ENCODE measurements at places on chromosomes 11 and 22. TPM values are rescaled to one million over a fixed set of nuclear protein-coding genes. Genes with fewer than 3 reads are reported as not detected.

Gene NPAS4
- not detected for total RNA-seq

Gene PATE2
- not detected for total RNA-seq

Gene ZNF214
- 1.4 TPM for total RNA-seq

DNA sequence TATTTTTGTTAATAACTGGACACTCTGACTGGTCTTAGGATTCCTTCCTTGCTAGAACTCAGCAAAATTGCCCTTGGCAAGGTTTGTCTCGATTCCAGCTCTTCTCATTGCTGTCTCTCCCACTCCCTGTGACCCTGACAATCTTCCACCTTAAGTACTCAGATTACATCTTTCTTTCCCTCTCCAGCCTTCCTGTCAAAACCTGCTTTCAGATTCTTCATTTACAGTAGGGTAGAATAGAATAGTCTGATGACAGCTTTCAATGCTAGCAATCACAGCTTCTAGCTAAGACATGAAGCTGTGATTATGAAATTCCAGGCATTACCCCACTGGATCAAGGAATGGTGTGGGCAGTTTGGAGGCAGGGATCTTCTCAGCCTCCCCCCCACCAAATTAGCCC is 39.2 kb upstream of the LMO2 start:
- no peak for DNase-seq
- H3K27me3 ChIP-seq: no peaks in the 10 kb centered on the region
- peaks cover 9% of the 10 kb centered on the region for H3K4me1 ChIP-seq
- no peak overlapping the region for H3K4me3 ChIP-seq
